ENCODE measurements at places on chromosomes 4 and X.

DNA sequence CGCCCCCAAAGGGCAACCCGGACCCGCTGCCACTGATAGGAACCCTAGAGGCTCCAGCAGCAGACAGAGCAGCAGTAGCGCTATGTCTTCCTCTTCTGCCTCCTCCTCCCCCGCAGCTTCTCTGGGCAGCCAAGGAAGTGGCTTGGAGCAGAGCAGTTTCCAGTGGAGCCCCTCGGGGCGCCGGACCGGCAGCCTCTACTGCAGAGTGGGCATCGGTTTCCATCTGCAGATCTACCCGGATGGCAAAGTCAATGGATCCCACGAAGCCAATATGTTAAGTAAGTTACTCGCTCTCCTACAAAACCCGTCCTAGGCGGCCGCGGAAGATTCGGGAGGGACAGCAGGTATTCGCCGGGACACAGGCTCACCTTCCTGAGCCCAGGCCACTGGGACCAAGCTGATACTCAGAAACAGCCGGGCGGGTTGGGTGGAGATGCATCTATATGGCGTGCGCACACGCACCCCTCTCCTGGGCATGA lies 477 bp downstream of the FGF5 start:
- DNase-seq: no peak

- no peak for DNase-seq
Measured at GRCh38 chrX:22699581-22700091, 300.1 kb upstream of the DDX53 start.

DNA sequence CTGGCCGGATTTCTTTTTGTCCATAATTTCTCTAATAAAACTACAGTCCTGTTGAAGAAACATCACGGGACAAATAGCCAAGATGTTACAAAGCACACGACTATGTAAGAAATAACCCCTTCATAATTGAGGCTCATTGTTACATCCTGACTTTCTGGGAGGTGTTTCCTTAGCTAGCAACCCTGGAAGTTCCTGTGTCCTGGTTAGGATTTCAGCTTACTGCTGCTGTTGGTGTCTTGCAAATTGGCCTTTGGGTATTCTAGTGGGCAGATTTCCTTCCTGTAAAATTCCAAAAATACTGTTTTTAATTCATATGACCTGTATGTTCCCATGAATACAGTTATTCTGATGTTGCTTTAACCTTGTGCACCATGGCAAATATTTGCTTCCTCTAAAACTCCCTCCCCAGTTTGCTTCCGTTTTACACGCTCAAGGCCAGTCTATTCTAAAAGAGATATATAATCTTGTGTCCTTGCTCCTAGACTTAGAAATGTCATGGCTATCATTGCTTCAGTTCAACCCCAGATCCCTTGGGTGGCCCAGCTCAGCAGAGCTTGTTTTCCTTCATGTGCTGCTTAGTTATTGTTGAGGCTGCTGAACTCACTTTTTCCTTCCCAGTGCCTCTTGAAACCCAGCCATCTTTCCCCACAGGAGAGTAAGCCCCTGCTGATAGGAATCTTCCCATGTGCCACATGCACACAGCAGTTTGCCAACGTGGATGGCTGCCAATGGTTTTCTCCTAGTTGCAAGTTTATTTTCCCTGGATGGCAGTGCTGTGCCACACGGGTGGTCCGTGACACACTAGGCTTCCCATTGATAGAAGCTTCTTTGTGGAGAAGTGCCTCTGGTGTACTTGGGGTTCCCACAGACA lies 75.8 kb downstream of the TSPAN7 start:
- DNase-seq: no peak

- no peak for DNase-seq
Measured at GRCh38 chrX:94813541-94813940, 1139.5 kb downstream of the FAM133A start.

DNA sequence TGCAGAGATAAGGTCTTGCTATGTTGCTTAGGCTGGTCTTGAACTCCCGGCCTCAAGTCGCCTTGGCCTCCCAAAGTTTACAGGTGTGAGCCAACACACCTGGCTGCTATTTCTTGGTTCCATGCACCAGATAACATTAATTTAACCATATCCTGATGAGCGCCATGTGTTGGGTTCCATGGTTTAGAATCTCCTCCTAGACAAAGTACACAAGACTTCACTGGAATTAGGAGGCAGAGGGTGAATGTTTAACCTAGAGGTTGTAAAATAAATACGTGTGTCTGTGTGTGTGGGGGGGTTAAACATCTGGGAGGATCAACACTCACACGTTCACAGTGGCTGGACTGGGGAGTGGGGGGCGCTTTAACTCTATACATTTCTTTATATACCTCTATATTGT lies 32.4 kb upstream of the SORCS2 start:
- no peak for DNase-seq

GRCh38 chr4:5050520-5051277 lies 581 bp upstream of the STK32B start:
- no peak for DNase-seq

Data from stimulated activated CD8-positive, alpha-beta memory T cell treated with anti-CD3 and anti-CD28 coated beads, Interleukin-15, amount 100 ng/mL, for 24 hours (primary cell).